NCI-H524 (cell line): ENCODE measurements at places on chromosomes 12 and 14.
A peak's percentile ranks its signal among the peaks of the same experiment; 100 is the strongest.

DNA sequence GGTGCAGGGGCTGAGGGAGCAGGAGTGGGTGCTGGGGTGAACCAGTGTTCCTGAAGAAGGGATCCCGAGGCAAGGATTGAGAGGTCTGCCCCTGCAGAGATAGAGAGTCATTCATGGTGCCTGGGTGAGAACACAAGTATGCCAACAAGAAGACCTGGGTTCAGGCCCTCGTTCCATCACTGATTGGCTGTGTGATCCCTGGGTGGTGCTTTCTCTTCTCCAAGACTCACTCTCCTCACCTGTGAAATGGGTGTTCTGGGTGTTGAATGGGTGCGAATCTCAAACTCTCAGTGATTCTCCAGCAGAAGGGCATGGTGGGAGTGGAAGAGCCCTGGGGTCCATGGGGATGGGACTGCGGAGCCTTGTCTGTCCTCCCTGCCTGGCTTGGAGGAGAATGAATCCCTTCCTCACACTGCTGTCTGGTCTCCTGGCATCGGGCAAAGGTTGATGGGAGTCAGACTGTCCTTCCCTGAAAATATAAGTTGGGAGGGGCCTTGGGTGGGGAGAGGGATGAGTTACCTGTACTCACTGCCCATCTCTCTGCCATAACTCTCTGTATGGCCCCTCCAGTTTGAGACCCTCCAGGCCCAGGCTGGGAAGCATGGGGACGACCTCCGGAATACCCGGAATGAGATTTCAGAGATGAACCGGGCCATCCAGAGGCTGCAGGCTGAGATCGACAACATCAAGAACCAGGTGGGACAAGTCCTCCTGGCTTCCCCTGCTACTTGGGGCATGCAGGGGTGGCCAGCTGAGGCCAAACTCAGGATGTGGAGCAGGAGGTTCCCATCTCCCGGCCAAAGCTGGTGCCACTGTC is 9.6 kb downstream of the KRT7 start:
- no peak for DNase-seq

- no peak for DNase-seq
Observed at GRCh38 chr12:119406811-119407210, 72.3 kb downstream of the CCDC60 start.

DNA sequence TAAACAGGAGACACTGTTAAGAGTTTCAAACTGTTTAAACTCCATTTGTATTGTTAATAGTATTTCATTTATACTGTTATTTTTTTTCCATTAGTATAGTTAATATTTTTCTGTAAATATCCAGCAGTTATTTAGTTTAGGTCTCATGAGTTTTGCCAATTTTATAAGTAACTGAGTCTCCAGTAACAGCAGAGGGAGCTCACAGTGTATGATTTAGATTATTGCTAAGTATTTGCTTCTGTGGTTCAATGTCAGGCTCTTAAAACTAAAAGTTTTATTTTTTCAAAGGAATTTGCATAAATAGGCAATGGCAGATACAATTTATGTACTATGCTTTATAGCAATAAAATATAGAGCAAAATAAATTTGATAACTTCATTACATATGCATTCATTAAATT is 209.7 kb downstream of the ATXN7L3B start:
- DNase-seq, result peak; percentile 1

DNA sequence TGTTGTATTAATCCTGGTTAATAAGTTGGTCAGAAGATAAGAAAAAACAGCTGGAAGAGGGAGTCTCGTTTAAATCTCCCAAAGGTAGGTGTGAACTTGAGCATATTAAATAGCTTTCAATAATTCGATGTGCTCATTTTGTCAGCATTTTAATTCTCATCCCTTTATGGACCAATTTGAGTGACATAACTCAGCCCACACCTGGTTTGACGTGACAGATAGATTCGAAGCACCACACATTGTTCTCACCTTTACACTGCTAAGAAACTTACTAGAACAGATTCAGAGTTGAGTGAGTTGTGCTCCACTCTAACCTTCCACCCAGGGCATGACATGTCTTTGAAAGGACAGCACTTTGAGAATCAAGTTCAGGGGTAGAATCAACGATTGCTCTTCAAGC is 161.4 kb upstream of the GZMB start:
- DNase-seq, result no peak

GRCh38 chr14:103744621-103745395 is 29.2 kb downstream of the ZFYVE21 start:
- no peak for DNase-seq

GRCh38 chr14:78253986-78254385 is 83.8 kb downstream of the NRXN3 start:
- DNase-seq, result no peak

DNA sequence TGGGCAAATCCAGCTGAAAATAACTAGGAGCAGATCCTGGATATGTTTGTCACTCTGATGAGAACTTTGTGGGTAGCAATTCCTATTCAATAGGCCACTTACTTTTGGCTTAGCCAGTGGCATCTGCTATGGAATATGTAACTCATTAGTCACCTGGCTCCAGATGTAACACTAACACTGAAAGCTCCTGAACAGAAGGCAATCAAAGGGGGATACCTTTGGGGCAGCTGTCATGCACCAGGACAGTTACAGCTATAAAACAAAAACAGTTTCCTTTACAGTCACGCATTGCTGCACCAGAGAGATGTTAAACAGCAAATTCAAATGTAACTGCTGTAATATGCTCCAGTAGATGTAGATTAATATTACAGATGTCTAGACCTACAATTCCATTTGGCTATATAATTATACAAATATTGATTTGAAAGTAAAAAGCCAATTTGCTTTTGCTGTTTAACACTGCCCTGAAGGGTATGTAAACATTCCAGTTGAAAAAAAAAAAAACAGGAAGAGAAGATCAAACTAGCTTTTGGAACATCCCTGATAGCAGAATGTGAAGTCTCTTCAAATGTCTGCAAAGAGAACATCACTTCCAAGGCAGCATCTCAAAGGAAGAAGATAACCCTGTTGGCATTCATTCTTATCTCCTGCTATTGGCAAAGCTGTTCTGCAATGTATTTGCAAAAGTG is 18.4 kb downstream of the RACGAP1 start:
- DNase-seq, result peak; percentile 96

GRCh38 chr14:71139294-71139946 is 232.2 kb downstream of the PCNX1 start:
- DNase-seq, result no peak

DNA sequence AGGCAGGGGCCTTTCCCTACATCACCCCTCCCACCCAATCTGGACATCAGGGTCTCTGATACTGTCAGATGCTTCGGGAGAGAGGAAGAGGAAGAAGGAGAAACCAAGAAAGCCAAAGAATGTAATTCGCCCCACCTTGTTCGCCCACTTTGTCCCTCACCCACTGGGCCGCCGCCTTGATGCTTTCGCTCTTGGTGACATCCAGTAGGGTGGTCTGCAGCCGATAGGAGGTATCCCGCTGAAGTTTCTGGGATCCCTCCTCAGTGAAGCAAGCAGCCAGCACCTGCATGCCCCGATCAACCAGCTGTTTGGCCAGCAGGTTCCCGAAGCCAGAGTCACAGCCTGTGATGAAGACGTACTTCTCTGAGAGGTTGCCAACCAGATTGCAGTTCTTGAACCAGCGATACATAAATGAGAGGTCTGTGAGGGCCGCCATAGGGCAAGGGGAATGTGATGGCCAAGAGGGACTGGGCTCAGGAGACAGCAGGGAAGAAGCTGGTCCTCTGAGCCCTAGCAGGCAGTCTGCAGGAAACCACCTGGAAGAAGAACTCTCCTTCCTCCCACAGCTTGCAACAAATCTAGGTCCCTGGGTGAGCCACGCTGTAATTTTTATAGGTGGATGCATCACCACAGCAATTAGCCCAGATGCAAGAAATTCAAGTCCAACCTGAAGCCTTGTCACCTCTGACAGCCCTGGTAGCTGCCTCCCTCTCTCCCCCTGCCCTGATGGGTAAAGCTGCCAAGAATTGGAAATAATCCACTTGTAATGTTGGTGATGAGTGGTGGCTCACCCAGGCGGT is at the start of gene SDR9C7:
TSS of gene SDR9C7 (minus strand) at position 583 of the 800 bp plus-strand sequence. CDS start at position 436, 147 bp downstream.
- DNase-seq, result no peak

GRCh38 chr14:67766035-67766680 is 50.2 kb downstream of the ZFYVE26 start:
- DNase-seq, result no peak

DNA sequence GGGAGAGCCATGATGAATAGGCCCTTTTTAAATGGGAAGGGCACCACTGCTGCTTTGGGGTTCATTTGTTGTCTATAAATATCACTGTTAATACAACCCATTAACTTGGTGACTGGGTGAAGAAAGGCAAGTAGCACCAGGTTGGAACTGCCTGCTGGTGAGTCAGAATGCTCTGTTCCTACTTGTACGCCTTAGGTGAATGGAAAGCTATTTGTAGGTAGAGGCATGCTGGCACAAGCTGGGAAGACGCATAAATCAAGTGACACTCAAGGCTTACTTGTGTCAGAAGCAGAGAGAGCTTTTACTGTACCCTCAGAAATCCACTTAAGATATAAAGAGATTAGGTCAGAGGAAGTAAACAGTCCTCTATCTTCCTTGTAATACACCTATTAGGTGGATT is 142.5 kb downstream of the TMX1 start:
- DNase-seq, result peak; percentile 95

GRCh38 chr14:101903111-101903561 is 61.2 kb upstream of the DYNC1H1 start:
- DNase-seq, result no peak

DNA sequence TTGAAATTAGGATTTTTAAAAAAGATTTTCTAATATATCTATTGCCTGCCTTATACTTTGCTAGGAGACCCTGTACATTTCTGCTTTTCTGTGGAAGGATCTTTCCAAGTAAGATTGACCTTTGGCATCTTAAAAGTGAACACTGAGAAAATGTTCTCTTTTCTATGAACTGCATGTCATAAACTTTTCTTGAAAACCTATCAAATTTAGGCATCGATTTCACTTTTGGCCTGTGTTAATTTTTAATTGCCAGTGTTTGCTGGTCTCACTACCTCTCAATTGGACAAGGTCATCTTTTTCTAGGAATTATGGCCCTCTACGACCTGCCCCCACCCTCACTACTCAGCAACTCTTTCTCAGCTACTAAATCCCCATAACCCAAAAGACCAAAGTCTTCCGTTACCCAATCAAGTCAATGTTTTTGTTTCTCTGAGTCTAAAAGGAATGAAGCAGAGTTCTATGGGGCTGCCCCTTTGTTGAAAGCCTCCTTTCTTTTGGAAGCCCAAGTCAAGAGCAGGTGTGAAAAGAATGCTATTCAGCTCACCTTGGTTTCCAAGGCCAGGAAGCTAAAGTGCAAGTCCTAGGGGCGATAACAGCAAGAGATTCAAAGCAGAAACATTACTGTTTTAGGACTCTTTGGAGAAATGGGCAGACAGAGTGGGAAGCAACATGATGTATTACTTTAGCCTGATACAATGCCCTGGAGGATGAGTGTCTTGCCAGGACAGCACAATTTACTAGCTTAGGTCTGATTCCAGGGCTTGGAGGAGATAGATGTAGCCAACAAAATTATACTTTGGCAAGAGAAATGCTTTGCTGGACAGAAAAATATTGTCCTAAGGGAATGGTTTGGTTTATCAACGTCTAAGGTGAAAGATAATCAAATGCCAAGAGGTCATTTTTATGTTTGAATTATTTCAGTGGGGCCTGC is 55.0 kb downstream of the IGF1 start:
- DNase-seq, result no peak

- no peak for DNase-seq
Observed at GRCh38 chr14:66477567-66477966, 8.6 kb upstream of the CCDC196 start.

DNA sequence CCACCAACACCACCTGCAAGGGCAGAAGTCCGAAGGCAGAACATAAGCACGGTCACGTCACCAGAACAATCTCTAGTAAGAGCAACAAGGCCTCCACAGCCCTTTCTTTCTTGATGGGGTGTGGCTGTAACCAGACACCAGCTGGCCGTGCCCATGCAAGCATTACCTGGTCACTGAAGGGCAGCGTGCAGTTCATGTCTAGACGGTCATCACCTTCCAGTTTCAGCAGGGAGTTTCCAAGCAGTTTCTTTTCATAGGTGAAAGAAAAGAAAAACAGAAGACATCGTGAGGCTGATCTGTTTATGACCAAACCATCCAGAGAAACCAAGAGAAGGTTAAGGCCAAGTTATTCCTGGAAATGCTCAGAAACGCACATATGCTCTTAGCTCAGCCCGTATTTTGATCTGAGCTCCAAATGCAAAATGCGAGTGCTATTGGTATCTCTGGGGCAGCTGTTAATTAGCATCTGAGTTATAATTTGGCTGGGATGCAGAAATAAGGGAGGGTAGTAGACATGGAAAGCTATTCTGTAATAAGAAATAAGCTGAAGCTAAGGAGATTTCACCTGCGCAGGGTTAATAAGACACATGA is 42.5 kb downstream of the PRKAB1 start:
- no peak for DNase-seq

GRCh38 chr14:60563113-60563512 is 54.2 kb downstream of the SIX6 start:
- DNase-seq, result no peak

DNA sequence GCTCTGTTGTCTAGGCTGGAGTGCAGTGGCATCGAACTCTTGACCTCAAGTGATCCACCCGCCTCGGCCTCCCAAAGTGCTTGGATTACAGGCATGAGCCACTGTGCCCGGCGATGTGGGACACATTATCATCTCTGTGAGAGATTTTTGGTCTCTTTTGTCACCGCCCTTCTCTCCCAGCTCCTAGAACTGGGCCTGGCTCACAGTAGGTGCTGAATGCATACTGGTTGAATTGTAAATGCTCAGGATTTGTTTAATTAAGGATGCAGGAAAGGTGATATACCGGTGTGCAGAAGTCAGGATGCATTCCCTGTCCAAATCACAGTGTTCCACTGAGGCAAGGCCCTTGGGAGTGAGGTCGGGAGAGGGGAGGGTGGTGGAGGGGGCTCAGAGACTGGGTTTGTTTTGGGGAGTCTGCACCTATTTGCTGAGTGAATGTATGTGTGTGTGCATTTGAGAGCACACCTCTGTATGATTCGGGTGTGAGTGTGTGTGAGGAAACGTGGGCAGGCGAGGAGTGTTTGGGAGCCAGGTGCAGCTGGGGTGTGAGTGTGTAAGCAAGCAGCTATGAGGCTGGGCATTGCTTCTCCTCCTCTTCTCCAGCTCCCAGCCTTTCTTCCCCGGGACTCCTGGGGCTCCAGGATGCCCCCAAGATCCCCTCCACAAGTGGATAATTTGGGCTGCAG is 1.0 kb upstream of the KRT18 start:
- no peak for DNase-seq

GRCh38 chr14:32481707-32482106 is 152.6 kb downstream of the AKAP6 start:
- DNase-seq, result no peak

- DNase-seq, result no peak
Observed at GRCh38 chr12:124684496-124684895, 117.1 kb upstream of the NCOR2 start.

- no peak for DNase-seq
Observed at GRCh38 chr12:118058881-118059280, 2.1 kb downstream of the WSB2 start.

DNA sequence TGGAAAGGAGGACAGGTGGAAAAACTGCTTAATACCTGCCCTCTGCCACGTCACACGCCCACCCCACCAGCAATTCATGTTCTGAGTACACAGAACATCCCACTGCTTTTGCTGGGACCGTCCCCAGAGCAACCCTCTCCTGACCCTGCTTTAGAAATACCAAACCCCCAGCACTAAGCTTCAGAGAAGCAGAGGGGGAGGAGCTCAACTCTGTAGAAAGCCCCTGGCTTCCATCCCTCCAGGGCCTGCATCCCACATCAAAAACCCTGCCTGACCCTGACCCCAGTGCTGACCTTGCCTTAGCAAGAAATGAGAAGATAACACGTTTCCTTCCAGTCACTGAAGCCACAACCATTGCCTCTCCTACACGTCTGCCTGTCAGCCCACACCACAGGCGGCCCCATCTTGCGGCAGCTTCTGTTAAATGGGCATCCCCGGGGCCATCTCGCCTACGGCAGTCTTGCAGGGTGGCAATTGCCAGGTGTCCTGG is 19.7 kb downstream of the VDR start:
- no peak for DNase-seq
